MV-4-11 (cell line): ENCODE measurements at places on chromosomes 7 and 10.

DNA sequence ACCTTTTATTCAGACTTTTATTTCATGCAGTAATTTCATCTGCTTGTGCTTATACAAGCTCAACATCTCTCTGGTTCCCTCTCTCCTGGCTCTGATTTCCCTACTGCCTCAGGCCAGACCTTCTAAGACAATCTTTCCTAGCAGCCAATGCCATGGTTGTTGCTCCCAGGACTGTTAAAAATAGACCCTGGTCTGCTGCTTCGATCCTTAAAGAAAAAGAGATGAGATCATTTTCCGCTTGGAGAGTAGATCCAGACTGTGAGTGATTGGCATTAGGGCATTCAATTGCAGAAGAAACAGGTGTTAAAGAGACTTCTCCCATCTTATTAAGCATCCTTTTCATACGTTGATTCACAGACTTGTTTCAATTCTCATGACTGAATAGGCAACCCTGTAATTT is 68.4 kb upstream of the ITGB1 start:
- no peak for DNase-seq

GRCh38 chr7:108149908-108150307 is 19.7 kb upstream of the LAMB4 start:
- peak; percentile 17 for DNase-seq

DNA sequence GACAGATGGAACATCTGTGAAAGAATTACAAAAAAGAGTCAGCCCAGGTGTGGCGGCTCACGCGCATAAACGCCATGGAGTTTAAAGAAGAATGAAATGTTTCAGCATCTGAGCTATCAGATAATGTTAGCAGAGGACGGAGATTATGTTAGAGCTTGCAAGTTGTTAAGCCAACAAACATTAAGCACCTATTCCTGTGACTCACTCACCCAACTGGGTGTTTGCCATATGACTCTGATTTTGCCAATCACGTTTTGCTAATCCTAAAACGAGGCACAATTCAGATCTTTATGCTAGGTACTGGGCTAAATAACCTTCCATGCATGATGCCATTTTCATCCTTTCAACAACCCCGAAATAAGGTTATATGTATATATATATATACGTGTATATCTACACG is 29.0 kb upstream of the CCNY start:
- no peak for DNase-seq

GRCh38 chr10:75544386-75544785 is 113.0 kb downstream of the LRMDA start:
- peak; percentile 68 for DNase-seq

DNA sequence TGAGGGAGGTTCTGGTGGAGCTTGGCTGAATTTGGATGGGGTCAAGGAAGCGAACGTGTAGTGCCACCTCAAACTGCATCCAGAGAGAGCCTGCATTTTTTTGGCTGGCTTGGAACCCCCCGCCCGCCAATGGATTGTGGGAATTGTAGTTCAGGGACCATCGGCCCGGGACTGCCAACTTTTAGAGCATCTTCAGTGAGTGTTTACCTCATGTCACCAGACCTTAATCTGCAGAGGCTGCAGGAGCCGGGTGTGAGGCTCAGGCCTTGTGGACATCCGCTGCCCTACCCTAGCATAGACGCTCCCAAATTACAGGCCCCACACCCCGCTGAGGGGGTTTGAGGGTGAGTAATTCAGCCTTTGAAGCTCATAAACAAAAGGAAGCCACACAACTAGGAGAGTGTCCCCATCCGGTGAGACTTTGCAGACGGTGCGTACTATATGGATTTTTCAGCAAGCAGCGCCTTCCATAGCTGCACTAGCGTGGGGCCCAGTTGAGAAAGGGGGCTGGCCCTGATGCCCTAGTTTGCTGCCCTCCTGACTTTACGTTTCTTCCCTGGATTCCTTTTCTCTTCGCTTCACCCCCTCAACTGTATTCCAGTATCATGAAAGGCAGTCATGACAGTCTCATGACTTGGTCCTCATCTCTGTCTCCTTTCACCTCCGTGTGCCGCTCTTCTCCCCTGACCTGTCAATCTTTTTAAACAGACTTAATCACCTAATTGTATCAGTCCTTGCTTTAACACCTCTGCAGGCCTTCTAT is 717 bp downstream of the CNPY4 start:
- DNase-seq, result peak; percentile 39

DNA sequence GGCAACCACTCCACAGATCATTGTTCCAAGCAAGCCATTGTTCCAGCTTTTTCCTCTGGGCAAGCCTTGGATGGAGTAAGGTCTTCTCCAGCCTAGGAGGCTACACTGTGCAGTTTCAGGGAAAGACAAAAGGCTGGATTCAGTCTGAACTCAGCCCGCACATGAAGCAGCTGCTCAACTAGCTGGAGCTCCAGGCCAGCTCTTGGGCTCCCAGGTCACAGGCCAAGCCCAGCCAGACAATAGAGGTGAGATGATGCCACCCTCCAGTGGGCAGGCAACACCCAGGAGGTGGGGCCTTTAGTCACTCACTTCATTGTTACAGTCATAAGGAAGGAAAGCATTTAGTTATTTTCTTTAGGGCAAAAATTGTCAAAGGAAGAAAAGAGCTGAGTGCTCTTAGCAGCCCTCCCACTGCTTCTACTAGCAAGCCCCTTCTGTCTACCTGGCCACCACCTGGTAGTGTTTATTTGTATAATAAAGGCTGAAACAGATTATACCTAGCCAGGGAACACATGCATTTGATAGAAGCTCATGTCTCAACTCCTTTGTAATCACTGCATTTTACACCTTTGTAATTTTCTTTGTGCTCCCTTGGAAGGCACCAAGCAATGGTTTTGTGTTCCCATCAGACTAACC is 253.4 kb downstream of the WDR11 start:
- DNase-seq, result no peak

DNA sequence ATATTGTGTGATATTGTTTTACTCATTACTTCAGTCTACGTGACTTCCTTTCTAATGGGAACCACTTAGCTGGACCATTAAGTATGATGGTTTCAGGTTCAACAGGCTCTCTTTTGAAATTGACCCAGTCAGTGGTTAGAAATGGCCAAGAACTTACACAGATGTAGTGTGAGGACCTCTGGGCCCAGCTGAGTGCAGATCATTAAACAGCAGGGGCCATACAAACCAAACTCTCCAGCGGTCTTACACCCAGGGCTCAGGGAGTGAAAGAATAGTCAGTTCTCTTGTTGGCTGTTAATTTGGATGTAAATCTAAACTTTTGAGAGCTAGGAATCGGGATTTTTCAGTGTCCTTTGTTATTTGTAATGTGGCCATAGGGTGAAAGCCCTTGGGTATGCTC is 107.3 kb downstream of the CELF2 start:
- DNase-seq, result no peak

- DNase-seq, result peak; percentile 62
These were observed 77.5 kb downstream of the ARID5B start for GRCh38 chr10:61978965-61979364.

- DNase-seq, result no peak
These were observed 73.9 kb downstream of the GRID1 start for GRCh38 chr10:86292462-86293395.

DNA sequence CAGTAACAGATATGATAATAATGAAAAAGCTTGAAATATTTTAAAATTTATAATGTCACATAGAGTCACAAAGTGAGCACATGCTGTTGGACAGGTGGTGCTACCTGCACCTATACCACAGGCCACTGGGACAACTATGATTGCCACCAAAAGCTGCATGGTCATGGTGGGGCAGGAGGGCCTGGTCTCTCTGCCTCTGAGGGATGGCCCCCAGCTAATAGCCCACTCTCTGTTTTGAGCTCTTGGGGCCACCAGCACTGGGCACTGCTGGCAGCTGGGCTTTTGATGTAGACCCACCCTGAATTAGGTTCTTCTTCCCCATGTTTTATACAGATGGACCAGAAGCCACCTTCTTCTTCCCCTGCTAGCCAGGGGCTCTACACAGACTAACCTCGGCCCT is 265.4 kb downstream of the KCND2 start:
- DNase-seq, result no peak

DNA sequence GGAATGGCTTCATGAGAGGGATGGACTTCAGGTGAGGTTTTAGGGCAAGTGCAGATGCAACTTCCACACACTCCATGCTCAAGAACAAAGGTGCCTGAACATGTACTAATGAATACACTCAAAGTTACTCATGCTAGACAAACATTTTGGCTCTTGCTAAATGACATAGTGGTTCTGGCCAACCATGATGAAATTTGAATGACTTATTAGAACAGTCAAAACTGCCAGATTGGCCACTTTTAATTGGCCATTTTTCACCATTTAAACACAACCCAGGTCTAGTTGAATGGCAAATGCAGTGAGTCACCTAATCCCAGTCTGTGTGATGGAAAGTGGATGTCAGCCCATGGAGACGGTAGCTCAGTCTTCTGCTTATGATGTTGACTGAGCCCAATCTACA is 4.9 kb upstream of the PTPRN2 start:
- DNase-seq, result no peak

DNA sequence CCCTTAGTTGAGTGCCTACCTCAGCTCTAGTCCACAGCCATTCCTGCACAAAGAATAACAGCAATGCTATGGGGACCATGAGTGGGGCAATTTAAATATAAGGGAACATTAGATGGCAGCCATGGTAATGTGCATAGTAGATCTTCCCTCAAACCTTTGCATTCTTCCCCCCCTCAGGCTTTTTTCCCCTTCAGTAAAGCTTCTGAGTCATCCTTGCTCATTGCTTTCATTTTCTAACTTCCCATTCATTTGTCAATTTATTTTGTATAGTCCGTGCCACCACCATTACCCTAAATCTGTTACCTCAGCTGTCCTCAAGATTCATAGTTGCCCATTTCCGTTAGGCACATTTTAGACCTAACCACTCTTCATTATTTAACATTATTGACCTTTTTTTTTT is 10.7 kb downstream of the HECTD2 start:
- peak; percentile 30 for DNase-seq

GRCh38 chr7:92754919-92755581 is 81.3 kb downstream of the CDK6 start:
- peak; percentile 95 for DNase-seq

GRCh38 chr7:28531291-28531690 is 119.0 kb downstream of the CREB5 start:
- no peak for DNase-seq

GRCh38 chr10:111785921-111786320 is 397.6 kb downstream of the GPAM start:
- DNase-seq, result no peak

- no peak for DNase-seq
These were observed 9.7 kb downstream of the MDFIC start for GRCh38 chr7:114931656-114932011.

- DNase-seq, result peak; percentile 18
These were observed 22.0 kb upstream of the UBE3C start for GRCh38 chr7:157116762-157117161.

DNA sequence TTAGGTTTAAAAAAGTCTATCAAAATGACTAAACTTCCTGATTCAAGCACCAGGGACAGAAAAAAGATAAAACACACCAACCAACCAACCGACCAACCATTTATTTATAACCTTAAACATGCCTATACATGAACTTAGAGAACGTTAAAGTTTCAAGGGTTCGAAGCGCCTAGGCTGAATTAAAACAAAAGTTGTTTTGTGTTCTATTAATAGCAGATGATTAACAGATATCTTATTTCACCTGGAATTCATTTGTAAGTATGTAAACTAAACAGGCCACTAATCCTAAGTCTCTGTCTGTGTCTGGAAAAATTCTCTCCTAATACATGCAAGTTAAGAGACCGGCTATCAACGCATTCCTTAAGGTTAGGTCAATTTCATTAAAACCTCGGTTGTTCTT is 1.4 kb downstream of the BAIAP2L1 start:
- DNase-seq, result no peak

- no peak for DNase-seq
These were observed 79.1 kb upstream of the PDCD4 start for GRCh38 chr10:110792476-110793125.

GRCh38 chr10:33484787-33485186 is 150.3 kb upstream of the NRP1 start:
- no peak for DNase-seq
